T-helper 22 cell (primary cell): ENCODE measurements at places on chromosomes 11 and 22.

DNA sequence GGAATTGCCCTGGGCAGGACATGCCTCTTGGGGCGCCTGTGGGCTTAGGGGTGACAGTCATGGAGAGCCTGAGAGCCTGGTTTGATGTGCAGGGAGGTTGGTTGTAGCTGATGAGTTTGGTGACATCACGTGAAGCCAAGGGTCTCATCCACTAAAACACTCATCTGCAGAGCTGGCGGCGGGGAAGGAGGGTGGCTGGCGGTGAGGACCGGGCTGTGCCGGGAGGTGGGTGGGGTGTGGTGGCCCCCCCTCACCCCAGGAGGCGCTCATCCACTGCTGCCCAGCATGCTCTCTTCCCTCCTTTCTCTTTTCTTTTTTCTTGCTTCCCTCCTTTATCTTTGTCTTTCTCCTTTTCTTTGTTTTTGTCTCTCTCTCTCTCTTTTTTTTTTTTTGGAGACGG lies 49.0 kb downstream of the GRAMD4 start:
- DNase-seq: no peak

- DNase-seq: no peak
These were observed 8.7 kb downstream of the CSF2RB start for GRCh38 chr22:36922105-36922608.

GRCh38 chr11:28040384-28040783 lies 67.6 kb downstream of the KIF18A start:
- no peak for DNase-seq

GRCh38 chr22:47335460-47335859 lies 573.0 kb downstream of the TBC1D22A start:
- DNase-seq: no peak

DNA sequence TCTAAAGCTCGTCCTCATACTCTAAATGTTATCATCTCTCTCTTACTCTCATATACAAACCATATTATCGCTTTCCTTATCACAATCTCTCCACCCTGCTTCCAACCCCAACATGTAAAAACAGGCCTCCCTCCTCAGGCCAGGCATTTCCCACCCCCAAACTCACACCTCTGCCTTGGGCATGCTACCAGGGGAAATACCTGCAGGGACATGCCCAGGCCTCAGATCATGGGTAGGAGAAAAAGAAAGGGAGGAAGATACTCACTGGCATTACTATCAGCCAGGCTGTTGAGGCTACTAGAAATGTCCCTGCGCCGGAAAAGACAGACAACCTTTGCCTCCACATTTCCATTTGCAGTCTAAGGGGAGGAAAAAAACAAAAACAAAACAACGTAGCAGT lies 1.8 kb downstream of the MTA2 start:
- DNase-seq: no peak

GRCh38 chr11:129268371-129268770 lies 76.2 kb upstream of the ARHGAP32 start:
- DNase-seq: no peak

DNA sequence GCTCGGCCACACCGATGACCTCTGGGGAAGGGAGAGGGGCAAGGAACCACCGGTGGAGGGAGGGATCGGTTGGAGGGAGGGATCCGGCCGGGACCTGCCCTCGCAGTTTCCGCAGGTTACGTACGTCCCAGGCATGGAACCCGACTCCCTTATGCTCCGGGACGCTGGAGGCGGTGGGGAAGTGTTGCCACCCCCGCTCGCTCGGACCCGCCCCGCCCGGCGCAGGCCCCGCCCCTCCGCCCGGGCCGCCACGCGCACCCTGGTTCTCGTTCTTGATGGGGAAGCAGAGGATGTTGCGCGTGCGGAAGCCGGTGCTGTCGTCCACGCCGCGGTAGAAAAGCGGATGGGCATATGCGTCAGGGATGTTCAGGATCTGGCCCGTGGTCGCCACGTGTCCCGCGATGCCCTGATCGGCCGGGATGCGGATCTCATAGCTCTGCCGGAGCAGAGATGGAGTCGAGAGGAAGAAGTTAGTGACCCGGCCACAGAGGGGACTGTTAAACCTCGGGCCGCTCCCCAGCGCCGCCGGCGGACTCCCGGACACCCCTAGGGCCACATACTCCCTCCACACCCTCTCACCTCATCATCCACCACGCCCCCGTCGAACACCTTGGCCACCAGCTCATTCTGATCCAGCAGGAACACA lies 89.8 kb downstream of the PDE2A start:
- DNase-seq: peak; percentile 20

GRCh38 chr22:38940811-38941384 lies 16.5 kb upstream of the APOBEC3A start:
- no peak for DNase-seq
